HFFc6 (cell line): ENCODE measurements at places on chromosomes 2 and 18. TPM values are rescaled to one million over a fixed set of nuclear protein-coding genes. Genes with fewer than 3 reads are reported as not detected.

DNA sequence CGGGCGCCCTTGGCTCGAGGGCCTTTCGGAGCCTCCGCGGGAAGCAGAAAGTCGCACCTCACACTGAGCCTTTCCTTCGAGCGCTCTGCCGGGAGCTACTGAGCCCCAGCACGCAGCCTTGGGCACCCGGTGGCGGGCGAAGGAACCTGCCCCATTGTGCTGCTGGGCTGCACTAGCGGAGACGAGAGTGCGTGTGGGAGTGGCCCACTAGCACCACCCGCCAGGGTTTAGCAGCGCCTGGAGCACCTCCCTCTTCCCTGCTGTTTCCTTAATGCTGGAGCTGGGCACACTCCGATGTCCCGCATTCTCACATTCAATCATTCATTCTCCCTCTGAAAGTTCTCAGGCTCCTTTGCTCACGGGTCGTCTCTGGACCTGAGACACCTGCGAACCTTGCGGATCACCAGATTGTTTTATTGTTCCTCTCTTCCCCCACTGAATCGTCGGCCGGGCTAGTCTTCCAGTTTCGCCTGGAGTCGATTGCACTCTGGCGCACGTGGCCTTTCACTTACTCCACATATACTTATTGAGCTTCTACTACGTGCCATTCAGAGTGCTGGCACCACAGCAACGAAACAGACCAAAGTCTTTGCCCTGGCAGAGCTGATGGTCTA is 8.5 kb upstream of the PAX3 start:
- peak; percentile 35 for DNase-seq

Gene SDC1
- 89.7 to 141 TPM (median 105 TPM) in 3 replicates for total RNA-seq

DNA sequence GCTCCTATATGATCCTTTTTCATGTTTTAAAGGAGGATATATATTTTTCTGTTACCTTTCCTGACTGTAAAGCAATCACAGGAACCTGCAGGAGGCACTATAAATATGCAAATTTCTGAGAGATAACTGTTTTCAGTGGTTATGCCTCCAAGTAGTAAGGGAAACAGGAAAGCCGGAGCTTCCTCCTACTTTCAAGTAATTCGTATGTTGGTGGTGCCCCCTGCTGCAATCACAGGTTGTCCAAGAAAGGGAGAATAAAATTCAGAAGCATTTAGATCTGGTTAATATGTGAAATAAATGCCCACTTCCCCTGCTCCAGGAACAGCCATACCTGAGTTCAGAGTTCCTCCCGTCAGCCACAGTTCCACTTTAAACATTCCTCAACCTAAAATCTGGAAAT is 12.0 kb upstream of the BCL11A start:
- DNase-seq: no peak

- DNase-seq: peak; percentile 6
Observed at GRCh38 chr2:127107622-127107999, 657 bp upstream of the BIN1 start.
